Kidney epithelial cell (primary cell): ENCODE measurements at places on chromosomes 3 and 15. TPM values are rescaled to one million over a fixed set of nuclear protein-coding genes. Genes with fewer than 3 reads are reported as not detected.

- DNase-seq: no peak
Observed at GRCh38 chr3:47228088-47228487, 54.5 kb downstream of the KIF9 start.

DNA sequence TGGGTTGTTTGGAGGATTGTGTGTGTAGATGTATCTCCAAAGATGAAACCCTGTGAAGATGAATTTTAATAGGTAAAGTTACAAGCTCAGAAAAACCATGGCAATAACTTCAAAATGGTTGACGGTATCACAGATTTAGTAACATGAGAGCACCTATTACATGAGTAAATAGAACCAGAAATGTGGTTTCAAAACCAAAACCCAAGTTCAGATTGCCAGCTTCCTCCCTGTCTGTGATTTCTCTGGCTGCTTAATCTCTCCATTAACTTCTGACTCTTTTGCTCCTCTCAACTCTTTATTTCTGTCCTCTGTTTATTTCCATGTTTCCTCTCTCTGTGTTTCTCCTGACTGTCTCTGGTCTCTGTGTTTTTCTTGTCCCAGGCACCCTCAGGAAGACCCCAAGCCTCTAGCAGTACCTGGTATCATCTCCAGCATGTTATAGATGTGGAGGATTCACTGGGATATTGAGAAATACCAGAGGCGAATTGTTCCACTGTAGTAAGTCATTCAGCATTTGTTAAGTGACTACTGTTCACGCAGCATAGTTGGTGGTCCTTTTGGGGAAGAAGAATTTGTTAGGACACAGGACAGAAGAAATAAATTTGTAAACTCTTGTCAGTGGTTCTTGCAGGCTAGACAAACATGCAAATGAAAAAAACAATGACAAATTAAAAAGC, 138.8 kb downstream of the BBX start:
- DNase-seq: no peak

The SH2D7 gene
- not detected in 2 replicates for total RNA-seq

The MORC1 gene
- not detected in 2 replicates for total RNA-seq
